CD4-positive, alpha-beta T cell treated with Interleukin-10 for 1 hour (primary cell): ENCODE measurements at places on chromosomes 6 and 20.
A peak's percentile ranks its signal among the peaks of the same experiment; 100 is the strongest.

GRCh38 chr20:31547720-31548298 is 33.6 kb downstream of the HM13 start:
- DNase-seq, result no peak

DNA sequence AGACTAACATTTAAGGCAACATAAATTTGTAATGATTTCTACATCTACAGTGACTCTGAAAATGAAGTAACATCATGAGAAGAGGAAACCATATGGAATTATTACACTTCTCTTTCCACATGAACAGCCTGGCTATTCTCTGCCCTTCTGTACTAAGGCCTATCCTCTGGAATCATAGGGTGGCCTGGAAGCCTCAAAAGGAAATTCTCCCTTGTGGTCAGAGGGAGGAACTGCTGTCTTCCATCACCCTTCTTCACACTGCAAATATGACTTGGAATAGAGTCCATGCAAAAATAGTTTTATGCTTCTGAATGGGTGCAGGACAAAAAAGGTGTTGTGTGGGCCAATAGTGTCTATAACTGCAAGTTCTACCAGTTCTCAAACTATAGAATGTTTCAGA is 44.6 kb upstream of the SH3BGRL2 start:
- DNase-seq, result no peak

DNA sequence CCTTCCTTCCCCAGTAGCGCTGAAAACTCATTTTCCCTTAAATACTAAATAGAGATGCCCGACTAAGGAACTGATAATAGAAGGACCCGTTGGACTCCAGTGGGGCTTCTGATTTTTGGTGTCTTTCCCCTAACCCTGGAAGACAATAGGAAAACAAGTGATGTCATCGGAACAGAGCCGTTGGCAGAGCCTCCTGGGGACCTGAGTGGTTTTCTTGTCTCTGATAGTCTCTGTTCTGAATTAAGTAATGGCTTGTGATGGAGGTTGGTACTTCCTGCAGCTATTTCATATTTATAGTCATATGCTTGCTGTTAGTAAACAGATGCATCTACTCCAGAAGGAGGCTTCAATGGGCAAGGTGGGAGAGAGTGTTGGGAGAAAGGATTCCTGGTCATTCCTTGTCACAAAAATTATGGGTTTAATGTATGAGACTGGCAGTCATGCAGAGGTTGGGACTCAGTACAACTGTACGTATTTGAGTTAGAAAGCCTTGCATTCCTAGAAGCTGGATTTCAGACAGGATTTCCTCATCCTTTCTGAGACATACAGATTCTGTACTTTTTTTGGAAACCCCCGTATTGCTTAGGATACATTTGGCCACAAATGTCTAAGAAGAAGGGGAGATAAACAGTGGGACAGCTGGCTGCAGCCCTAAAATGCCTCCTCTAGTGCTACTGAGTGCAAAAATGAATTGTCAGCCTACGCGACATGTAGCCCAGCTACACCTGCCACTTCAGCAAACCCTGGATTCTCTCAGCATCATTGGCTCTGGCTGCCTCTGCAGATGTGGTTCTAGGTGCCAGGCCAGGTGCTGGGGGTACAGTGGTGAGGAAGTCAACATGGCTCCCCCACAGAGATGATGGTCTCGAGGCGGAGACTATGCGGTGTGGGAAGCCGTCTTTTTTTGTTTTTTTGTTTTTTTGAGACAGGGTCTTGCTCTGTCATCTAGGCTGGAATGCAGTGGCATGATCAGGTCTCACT is 38.1 kb downstream of the CDS2 start:
- DNase-seq, result no peak

GRCh38 chr6:90231798-90232197 is 64.8 kb downstream of the BACH2 start:
- no peak for DNase-seq

- DNase-seq, result no peak
These were observed 64.6 kb upstream of the NOTCH4 start for GRCh38 chr6:32288426-32288825.

DNA sequence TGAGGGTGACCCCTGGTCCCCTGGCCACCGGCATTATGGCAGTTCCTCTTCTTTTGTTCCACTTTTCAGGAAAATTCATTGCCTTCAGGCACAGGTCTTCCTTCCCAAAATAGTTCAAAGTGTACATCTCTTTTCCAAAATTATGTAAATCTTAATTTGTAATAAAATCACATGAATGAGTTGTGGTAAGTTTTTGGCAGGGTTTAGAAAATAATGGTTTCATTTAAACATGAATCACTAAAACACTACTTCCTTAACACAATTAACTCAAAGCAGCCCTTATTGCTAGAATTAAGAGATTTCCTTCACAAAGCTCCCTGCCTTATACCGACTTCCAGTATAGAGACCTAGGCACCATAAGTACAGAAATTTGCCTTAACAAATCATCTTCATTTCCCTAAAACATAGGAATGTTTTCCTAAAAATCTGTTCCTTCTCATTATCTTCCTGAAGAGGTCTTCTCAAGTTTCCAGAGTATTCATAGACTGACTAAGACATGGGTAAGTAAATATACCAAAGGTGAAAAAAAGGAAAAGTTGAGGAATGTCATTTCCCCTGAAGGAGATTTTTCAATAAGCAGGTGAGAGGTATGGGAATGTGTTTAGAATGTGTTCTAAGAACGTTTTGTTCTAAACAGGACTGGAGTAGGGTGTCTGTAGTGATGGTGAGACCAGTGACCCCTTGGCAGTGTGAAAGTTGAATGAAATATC is 148.2 kb upstream of the CITED2 start:
- no peak for DNase-seq

DNA sequence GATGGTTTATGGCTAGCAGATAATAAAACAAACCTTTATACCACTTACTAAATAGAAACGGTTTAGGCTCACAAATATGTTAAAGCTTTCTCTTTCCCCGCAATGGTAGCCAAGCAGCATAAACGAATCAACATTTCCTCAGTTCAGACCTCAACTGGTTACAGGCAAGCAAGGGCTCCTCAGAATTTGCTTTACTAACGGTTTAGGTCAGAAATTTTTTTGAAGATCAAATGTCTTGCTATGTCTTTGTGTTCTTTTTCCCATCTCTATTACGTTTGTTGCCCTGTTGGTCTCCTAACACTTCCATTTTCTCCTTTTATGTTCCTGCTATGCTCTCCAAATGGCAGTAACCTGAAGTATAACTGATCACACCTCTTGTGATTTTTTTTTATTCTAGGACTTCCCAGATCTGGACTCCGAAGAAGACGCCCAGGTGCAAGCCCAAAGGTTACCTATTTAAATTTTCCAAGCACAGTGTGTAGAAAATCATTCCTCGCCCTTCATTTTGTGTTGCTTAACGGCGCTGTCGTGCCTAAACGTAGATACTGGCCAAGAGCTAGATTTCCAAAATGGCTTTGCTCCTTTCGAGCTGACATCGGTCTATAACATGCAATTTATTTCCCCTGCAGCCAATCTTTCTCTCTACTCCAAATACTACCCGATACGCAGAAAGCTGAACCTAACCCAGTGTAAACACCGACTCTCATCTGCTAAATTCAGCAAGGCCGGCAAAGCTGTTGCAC is 717 bp upstream of the ASF1A start:
- peak; percentile 80 for DNase-seq

GRCh38 chr6:25472306-25472705 is 179.7 kb upstream of the SCGN start:
- DNase-seq, result no peak

DNA sequence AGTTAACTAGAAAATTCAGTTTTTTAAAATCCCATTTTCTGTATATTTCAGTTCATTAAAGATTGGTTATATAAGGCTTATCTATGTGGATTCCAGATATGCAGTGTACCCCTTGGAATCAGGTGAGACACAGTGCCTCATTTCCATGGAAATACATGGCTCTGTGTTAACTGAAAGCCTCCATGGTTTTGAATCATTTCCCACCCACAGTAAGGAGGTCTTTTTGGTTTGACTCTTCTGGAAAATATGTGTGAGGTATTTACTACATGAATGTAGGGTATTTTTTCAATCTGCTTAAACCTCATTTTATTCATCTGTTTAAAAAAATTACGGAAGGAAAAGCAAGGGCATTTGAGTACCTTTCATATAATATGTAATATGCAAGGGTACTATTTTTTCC is 25.5 kb downstream of the RNF144B start:
- DNase-seq, result no peak

DNA sequence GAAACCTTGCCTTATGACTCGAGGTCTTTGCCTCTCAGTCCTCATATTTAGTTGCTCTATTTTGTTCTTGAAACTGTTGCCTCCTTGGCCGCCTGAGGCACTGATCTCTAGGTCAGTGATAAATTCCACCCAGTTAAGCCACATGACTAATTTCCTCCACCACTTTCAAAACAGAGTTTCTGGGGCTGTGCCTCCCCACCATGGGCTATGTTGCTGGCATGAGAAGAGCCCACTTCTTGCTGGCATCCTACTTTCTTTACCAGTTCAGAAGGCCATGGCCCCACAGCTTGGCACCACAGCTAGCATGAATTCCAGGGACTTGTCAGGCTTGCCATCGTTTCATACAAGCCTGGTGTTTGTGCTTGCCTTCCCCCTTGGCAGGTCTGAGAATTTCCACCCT is 361.4 kb upstream of the JAG1 start:
- no peak for DNase-seq

- no peak for DNase-seq
These were observed 80.1 kb downstream of the DLL1 start for GRCh38 chr6:170210651-170211403.

DNA sequence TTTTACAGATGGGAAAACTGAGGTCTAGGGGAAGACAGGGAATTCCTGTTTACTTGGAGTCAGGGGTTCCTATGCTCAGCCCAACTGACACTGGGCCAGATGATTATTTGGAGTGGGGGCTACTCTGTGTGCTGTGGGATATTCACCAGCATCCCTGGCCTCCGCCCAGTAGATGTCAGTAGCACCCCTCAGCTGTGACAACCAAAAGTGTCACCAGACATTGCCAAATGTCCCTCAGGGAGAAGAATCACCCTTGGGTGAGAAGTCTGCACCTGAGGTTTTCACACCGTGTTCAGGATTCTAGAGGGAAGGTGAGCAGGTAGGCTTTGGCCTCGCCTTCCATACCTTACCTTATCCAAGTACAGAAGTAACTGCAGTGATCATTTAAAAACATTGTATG is 27.6 kb downstream of the CDH26 start:
- peak; percentile 3 for DNase-seq

GRCh38 chr6:157774153-157775135 is 48.6 kb upstream of the SNX9 start:
- no peak for DNase-seq
